ENCODE measurements at places on chromosomes 3 and 15.

DNA sequence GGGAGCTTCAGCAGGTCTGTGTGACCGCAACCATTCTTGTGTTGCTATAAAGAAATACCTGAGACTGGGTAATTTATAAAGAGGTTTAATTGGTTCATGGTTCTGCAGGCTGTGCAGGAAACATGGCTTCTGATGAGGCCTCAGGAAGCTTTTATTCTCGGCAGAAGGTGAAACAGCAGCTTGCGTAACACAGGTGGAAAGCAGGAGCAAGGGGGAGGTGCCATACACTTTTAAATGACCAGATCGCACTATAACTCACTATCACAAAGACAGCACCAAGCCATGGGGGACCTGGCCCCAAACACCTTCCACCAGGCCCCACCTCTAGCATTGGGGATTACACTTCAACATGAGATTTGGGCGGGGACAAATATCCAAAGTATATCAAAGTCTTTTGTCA is 8.3 kb upstream of the CIB2 start:
- no peak for DNase-seq

DNA sequence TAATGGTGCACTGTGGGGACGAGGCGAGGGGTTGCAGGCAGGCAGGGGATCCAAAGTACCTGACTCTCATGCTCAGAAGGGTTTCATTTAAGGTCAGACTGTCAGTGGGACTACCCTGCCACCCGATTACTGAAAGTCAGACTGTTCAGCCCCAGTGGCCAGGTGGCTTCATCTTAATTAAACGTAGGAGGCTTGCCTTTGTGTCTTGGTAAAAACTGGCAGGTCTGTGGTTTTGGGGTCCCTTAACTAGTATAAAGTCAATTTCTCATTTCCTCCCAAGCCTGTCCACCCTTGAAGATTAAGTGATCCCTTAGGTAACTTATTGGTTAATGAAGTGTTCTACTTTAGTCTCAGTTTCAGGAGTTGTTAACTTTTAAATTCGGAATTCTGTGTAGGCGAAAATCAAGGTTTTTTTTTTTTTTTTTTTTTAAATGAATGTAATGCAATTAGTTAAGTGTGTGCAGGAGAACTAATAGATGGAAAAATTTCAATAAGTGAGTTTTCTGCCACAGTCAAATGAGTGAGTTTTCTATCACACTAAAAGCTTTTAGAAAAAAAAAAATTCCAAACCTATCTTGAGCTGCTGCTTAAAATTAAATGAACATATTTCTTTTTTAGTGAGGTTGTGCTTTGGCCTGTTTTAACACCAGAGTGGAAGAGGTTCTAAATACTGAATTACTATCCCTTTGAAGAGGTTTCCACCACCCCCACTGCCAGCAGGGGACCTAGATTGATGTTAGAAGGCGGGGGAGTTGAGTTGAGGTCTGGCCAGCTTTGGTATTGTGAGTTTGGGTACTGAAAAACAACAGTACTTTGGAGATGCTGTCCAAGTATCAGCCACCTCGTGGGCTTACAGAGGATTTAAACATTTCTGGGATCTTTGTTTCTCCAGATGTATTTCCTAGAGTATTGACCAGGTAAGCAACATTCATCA is 15.2 kb downstream of the ITPR1 start:
- no peak for DNase-seq

- no peak for DNase-seq
Measured at GRCh38 chr15:44136991-44137477, 58.0 kb downstream of the FRMD5 start.

DNA sequence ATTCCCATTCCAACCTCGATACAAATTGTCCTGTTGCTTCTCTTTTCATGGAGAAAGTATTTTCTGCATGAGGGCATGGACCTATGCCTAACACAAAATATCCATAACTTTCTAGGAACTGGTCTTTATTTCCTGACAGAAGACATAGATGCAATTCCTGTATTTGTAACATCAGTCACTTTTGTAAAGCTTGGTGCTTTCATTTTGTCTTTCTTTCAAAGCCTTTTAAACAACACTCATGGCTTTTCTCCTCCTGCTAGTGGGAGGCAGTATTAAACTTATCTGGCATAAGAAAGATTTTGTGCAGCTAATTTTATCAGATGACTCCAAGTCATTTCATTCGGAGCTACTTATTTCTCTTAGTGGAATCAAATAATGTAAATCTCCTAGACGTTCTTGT is 616.0 kb downstream of the RBMS3 start:
- DNase-seq: no peak

DNA sequence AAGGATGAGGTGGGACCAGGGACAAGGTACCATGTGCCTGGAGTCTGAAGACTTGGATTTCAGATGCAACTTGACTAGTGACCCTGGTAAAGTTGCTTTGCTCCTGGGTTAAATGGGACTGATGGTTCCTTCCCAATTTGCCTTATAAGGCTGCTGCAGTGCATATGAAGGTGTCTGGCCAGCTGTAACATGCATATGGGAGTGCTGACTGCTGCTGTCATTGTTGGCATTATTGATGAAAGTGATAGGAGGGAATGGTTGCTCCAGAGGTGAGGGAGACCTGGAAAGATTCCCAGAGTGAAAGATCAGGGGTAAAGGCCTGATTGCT is 20.5 kb downstream of the CYP8B1 start:
- no peak for DNase-seq
